ENCODE measurements at places on chromosomes 13 and 19. TPM values are rescaled to one million over a fixed set of nuclear protein-coding genes. Genes with fewer than 3 reads are reported as not detected.

DNA sequence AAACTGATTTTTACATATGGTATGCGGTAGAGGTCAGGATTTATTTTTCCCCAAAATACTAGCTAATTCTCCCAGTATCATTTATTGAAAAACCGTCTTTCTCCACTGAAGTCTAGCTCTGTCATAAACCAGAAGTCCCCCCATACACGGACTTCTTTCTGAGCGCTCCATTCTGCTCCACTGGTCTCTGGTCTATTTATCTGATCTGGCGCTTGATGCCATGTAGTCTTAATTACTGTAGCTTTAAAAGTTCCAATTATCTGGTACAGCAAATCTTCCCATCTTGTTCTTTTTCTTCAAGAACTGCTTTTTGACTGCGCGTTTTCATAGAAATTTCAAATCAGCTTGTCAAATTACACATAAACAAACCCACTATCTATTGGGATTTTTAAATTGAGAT is 13.7 kb downstream of the DCUN1D2 start:
- DNase-seq: peak; percentile 4
- no peak overlapping the region for H3K27ac ChIP-seq
- H3K4me3 ChIP-seq: no peak overlapping the region
- H3K36me3 ChIP-seq: peaks cover 78% of the 10 kb centered on the region

- no peak overlapping the region for H3K4me3 ChIP-seq
- H3K36me3 ChIP-seq: peaks cover 23% of the 10 kb centered on the region
- no peaks in the 10 kb centered on the region for H3K4me1 ChIP-seq
- no peaks in the 10 kb centered on the region for H3K27me3 ChIP-seq
- no peak for DNase-seq
Measured at GRCh38 chr19:58217069-58217481, 11.6 kb upstream of the ZNF544 start.

EHD2 gene
- total RNA-seq: 5.5 TPM

ZNF471 gene
- total RNA-seq: 2.7 TPM

SIGLEC9 gene
- total RNA-seq: not detected

All from endodermal cell (in vitro differentiated cells).